NCI-H1105 (cell line): ENCODE measurements at places on chromosomes 16 and 17.
A peak's percentile ranks its signal among the peaks of the same experiment; 100 is the strongest.

DNA sequence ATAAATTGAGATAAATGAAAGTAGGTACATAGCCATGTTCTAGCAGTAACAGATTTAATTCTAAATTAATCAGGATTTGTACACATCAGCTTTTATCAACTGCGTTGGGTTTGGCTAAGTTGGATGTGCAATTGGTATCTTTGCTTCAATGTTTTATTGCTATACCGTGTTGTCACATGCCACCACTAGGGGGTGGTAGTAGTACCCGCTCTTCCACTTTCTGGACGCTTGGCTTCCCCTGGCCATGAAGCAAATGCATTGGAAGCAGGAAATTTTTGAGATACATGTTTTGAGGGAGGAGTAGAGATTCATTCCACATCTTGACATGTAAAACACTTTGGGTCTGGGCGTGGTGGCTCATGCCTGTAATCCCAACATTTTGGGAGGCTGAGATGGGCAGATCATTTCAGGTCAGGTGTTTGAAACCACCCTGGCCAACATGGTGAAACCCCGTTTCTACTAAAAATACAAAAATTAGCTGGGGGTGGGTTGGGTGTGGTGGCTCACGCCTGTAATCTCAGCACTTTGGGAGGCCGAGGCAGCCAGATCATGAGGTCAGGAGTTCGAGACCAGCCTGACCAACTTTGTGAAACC is 58.6 kb downstream of the EMP2 start:
- peak; percentile 45 for DNase-seq

GRCh38 chr17:78784352-78784751 is 2.3 kb upstream of the CYTH1 start:
- DNase-seq: no peak

DNA sequence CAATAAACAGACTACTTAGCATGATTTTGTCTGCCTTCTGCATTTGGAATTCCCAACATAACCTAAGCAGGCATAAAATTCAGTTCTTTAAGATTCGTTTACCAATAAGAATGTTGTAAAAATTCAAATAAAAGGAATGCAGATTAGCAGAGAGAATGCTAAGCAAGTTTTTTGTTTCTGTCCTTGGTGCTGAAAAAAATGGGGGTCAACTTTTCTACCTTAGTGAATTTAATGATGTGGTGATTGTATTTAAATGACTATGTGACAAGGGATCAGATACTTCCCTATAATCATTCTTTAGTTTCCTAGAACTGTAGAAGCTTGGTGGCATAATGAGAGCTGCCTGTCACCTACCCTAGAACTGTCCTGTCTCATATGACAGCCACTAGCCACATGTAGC is 159.5 kb downstream of the RBFOX1 start:
- no peak for DNase-seq

- no peak for DNase-seq
These were observed 54.5 kb downstream of the SLC5A11 start for GRCh38 chr16:24900230-24900629.

- DNase-seq: no peak
These were observed 145.0 kb upstream of the HS3ST4 start for GRCh38 chr16:25546791-25547190.

DNA sequence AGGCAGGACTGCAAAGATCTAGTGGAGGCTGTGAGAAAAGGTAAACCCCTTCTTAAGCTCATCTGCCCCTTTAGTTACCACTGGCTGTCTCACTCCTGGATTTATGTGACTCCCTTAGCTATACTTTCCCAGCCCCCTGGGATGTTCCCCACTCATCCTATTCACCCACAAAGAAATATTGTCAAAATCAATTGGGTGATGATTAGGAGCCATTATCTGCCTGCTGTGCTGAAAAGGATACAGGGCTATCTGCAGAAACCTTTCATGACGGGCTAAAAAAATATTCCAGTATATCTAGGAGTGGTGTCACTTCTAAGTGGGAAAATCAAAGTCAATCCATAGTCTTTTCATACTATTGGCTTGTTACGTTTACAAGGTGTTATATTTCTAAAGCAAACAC is 8.0 kb upstream of the GNAO1 start:
- DNase-seq: no peak

GRCh38 chr17:28937044-28937729 is 14.1 kb downstream of the PHF12 start:
- DNase-seq: no peak

GRCh38 chr16:24717411-24717810 is 12.0 kb upstream of the TNRC6A start:
- no peak for DNase-seq

- DNase-seq: no peak
These were observed 184.4 kb upstream of the CCL2 start for GRCh38 chr17:34070712-34071111.

GRCh38 chr17:57720386-57721035 is 24.6 kb downstream of the CCDC182 start:
- no peak for DNase-seq

- DNase-seq: no peak
These were observed 9.2 kb downstream of the CASKIN1 start for GRCh38 chr16:2187212-2187611.

DNA sequence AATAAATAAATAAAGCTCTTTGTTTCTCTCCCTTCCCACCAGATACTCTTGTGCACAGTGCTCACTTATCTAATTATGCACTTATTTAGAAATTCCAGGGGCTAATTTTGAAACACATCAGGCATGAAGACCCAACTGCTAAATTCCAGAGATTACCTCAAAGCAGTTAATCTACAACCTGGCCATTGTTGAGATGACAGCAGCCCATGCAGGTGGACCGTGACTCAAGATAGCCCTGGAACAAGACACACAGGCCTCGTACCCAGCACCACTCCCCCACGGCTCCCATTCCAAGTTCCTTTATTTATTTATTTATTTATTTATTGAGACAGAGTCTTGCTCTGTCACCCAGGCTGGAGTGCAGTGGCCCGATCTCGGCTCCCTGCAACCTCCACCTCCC is 60.1 kb upstream of the NPEPPS start:
- DNase-seq: no peak

GRCh38 chr17:69578385-69578936 is 164.0 kb downstream of the MAP2K6 start:
- no peak for DNase-seq

GRCh38 chr16:84368308-84368996 is at the start of gene ATP2C2:
Gene ATP2C2, plus strand, starts transcription at chr16:84368538. Its CDS starts 78 bp downstream, at chr16:84368616.
- peak; percentile 8 for DNase-seq

GRCh38 chr17:51279183-51279582 is 18.8 kb downstream of the UTP18 start:
- DNase-seq: no peak

DNA sequence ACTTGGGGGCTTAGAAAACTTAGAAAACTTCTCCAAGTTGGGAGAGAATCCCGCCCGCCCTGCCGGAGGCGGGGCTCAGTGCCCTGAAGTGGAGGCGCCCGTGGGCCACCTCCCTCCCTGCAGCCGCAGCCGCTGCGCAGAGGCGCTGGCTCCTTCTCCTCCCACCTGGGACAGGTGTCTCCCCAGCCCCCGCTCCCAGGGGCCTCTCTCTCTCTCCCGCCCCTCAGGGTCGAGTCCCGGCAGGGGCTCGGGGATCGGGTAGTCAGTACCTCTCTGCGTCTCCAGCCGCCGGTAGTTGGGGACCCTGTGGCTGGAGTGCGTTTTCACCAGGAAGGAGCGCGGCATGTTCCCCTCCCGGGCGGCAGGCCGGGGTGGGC is 257 bp downstream of the SNAI3 start:
- no peak for DNase-seq

DNA sequence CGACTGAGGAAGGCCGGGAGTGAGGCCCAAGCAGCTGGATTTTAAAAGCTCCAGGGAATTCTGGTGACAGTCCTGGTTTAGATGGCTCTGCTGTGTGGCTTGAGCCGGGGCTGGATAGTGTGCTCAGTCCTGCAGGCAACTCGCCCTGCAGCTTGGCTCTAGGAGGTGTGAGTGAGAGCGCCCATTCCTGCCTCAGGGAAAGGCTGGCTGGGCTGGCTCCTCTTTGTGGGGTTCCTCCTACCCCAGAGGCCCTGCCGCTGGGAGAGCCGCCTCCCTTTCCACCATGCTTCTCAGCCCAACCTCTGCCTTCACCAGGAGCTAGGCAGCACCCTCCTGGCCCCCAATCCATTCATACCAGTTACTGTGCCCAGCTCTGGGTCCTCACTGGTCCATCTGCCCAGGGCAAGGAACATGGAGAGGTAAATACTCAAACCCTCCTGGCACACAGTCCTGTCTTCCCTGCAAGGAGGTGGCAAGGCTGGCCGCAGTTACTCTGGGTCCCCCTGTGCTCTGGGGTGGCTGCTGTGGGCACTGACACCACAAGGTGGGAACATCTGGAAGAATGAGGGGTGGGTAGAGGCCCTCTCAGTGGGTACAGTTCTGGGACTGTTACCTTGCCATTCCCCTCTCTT is 47.1 kb downstream of the VAC14 start:
- no peak for DNase-seq

DNA sequence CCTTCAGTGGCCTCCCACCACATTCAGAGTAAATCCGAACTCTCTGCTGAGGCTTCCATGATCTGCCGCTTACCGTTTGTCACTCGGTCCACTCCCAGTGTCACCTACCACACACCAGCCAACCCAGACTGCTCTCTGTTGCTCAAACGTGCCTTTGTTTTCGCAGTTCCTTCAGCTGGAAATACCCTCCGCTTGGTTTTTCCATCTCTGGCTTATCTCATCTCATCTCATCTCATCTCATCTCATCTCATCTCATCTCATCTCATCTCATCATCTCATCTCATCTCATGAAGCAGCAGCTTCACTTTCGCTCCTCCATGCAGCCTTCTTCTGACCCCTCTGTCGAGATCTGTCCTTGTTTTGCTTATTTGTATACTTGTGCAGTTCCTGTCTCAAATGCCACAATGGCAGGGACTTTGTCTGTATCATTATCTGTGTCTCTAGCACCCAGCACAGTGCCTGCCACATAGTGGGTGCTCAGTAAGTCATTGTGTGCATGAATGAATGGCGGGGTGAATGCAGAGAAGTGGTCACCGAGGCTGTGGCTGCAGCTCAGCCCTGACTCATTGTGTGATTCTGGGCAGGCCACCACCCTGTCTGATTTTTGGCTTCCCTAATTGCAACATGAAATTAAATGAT is 3.8 kb upstream of the SNX20 start:
- DNase-seq: no peak

- DNase-seq: no peak
These were observed 8.8 kb downstream of the TBX2 start for GRCh38 chr17:61408151-61409041.

GRCh38 chr17:77694391-77695363 is 263.8 kb upstream of the TNRC6C start:
- DNase-seq: no peak

GRCh38 chr17:20174588-20175265 is 165.6 kb downstream of the SPECC1 start:
- DNase-seq: no peak

DNA sequence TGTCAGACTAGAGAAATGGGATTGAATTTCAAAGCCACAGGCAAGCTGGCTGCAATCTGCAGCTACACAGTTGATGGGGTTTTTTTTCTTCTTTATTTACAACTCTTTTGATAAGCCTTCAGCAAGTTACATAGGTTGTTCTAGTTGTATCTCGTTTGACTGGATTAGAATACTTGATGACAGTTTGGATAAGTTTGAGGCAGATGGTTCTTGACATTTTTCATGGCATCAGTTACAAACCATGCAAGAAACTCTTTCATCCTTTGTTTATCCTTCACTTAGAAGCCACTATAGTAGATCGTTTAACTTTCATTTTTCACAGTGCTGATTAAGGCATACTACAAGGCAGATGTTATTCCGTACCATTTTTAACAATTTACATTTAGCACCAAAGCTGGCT is 238.9 kb downstream of the TOX3 start:
- DNase-seq: peak; percentile 17

DNA sequence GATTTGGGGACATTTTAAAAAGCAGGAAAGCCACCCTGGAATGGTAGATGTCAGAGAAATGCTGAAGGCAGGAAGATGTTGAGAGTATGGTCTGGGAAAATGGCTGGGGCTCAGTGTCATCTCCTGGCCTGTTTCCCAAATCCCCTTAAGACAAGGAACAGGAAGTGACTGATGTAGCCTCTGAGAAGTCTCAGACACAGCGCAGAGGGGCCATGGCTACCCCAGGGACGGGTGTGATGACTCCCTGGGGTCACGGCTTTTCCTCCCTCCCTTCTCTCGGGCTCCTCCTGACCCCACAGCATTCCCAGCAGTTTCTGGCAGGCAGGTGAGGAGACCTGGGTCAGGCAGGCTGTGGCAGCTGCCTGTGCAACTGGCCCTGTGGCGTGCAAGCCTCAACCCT is 45.4 kb downstream of the RAP1GAP2 start:
- no peak for DNase-seq

DNA sequence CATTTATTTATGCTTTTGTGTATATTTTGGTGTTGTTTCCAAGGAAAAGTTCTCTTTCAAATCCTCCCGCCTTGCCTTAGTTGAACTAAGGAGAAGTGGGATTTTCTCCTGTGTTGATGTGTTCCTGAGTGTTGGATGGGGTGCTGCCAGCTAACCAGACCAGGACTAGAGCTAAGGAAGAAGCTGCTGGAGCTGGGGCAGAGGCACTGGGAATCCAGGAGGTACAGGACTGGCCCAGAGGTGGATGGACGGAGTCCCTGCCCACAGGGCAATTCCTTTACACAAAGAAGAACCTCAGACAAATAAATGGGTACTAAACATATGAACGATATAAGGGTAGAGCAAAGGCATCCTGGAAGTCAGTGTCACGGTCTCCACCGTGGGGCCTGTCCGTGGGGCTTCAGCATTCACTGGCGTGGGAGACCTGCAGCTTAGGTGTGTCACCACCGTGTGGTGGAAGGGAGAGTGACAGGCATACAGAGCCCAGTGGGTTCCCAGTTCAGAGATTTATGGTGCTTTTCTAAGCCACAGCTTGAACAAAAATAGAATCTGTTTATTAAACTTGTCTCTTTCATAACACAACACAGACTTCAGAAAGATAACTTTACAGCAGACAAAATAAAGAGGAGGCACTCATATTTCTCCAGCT is 270.7 kb downstream of the NTN1 start:
- no peak for DNase-seq

DNA sequence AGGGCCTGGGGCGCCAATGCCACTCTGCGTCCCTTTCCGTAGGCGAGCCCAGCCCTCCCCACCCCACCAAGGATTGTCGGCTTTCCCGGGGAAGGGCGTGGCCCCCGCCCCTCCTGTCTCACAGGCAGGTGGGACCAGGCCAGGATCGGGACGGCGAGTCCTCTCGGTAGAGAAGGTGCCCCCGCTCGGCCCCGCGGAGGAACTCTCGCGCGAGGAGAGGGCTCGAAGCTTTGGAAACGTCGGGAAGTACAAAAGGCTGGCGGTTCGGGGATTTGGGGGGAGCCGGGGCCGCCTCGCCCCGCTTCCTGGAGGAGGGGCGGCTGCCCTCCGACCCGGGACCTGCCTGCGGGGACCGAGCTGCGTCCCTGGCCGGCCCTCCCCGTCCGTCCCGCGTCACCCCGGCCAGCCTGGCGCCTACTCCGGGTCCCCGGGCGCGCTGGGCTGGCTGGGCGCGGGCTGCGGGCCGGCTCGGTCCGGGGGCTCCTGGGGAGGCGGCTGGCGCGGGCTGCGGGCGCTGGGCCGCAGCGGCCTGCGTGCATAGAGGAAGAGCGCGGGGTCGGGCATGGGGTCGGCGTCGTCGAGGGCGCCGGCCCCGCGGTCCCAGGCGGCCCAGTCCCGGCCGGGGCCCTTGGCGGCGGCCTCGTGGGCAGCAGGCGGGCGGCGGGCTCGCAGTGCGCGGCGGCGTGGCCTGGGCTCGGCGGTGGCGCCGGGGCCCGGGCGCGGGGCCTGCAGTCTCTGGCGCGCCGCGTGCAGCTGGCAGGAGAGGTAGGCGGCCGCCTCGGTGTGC is 12.6 kb upstream of the CLUH start:
- no peak for DNase-seq

GRCh38 chr17:51155416-51155815 is 2.1 kb downstream of the NME1 start:
- no peak for DNase-seq

GRCh38 chr17:31802502-31802901 is 56.5 kb downstream of the COPRS start:
- DNase-seq: no peak
